ENCODE measurements at places on chromosomes 2 and 18.

DNA sequence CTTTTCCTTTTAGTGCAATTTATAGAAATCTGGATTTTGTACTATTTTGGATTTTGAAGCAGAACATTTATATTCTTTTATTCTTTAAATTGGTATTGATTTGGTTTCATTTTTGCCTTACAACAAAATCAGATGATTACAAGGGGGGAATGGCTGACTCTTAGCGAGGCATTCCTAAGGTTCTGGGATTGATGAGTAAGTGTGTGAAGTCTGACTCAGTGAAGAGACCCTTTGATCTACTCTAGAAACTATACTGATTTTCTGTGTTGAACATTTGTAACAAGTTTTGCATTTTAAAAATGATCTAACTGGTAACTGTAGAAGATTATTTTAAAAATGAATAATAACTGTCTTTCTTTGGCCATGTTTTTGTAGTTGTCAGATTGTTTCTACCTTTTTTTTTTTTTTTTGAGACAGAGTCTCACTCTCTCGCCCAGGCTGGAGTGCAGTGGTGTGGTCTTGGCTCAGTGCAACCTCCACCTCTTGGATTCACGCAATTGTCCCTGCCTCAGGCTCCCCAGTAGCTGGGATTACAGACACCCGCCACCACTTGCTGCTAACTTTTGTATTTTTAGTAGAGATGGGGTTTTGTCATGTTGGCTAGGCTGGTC, 48.7 kb downstream of the TTC39C start:
- DNase-seq, result peak; percentile 37

GRCh38 chr2:212940816-212941215, 210.6 kb downstream of the IKZF2 start:
- DNase-seq, result no peak

- DNase-seq, result no peak
Observed at GRCh38 chr18:30277676-30278075, 764.9 kb downstream of the DSC3 start.

- no peak for DNase-seq
Observed at GRCh38 chr18:30623401-30624065, 419.0 kb downstream of the DSC3 start.

- no peak for DNase-seq
Observed at GRCh38 chr2:95056044-95056443, 30.5 kb downstream of the MAL start.

- DNase-seq, result no peak
Observed at GRCh38 chr18:23932385-23933067, 82.0 kb upstream of the TTC39C start.

DNA sequence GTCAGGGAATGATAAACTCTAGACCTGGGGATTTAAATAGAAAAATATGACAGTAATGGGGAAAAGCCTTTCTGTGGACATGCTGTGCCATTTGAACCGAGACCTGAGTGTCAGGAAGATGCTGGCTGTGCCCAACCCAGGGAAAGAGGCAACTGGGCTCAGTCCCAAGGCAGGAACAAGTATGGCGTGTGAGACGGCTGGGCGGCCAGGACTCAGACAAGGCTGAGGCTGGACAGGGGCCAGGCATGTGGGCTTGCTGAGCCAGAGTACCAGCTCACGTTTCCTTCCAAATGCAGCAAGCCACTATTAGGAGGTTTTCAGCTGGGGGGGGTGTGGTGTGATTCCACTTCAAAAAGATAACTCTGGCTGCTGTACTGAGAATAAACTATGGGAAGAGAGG, 92.4 kb downstream of the INPP5D start:
- no peak for DNase-seq

DNA sequence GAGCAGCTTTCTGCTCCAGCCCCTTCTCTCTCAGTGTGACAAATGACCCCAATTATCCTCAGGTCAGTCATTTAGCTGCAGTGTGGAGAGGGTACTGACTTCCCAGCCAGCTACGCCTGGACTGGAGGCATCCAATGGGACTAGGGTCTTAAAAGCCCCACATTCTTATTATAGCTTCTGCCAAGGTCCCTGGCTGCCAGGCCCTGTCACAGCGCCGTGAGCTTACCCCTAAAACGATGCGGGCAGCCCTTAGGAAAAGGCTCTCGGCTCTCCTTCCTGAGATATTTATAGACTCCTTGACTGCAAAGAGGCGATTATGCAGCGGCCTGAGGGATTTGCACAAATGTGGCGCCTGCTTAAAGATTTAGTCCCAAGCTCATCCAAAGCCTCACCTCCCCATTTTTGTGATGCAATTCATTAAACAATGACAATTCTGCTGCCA, 69.2 kb upstream of the EDAR start:
- DNase-seq, result no peak

DNA sequence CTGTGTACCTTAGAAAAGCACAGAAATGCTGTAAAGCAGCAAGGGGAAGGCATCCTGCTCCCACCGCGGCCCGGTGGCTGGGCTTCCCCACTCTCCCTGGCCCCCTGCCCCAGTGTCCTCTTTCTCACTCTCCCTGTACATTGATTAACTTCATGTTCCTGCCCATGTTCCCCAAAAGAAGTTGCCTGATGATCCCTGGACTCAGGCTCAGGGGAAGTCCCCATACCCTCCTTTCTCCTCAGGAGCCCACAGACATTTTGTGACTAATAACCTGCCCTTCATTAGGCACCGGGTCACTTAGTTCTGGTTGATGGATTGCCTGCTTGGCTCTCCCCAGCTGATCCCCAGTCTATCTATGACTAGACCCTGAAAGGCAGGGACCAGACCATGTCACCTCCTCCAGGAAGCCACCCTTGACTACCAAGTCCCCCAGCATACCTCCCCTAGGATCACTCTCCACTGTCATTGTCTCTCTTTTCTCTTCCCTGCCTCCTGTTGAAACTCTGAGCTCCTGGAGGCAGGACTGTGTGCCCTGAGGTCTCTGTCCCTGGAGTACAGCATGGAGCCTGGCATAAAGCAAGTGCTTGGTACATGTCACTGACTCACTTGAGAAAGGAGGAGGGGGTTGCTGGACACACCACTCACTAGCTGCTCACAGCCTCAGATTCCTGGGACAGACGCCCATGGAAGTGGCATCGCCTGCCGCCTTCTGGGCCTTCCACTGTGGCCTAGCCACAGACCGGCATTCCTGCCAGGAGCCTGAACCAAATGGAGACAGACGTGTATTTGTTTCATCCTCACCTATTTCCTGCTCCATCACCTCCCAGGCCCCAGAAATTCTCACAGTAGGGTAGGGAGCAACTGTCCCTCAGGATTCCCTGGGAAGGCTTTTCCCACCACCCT, 13.5 kb downstream of the MALL start:
- no peak for DNase-seq

DNA sequence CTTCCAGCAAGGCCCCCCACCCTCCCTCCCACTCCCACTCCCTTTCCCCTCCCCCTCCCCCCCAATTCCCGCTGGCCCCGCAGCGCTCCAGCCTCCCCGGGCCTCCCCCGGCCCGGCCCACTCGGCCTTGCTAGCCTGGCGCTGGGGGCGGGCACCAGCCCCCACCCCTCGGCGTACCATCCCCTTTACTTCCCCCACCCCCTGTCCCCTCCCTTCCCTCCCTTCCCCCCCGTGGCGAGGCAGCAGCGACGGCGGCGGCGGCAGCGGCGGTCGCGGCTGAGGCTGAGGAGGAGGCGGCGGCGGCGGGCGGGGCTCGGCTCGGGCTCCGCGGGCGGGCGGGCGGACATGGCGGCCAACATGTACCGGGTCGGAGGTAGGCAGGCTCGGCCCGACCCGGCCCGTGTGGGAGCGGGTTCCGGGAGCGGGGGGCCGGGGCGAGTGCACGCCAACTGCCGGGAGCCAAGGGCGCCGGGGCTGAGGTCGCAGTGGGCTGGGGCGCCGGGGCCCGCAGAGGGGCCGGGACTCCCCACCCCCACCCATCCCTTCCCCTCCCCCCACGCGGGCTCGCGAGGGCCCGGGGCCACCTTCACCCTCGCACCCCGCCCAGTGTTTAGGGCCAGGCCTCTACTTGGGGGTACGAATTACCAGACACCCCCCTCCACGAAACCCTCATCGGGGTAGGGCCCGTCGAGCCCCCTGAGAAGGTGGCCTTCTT, at the start of gene MTA3:
Gene MTA3 (plus strand): TSS at position 232 of the 715 bp plus-strand sequence. CDS start 114 bp downstream, at position 346.
- DNase-seq, result no peak

GRCh38 chr2:51782921-51783765, 751.2 kb upstream of the NRXN1 start:
- peak; percentile 34 for DNase-seq

GRCh38 chr2:21667638-21668037, 543.9 kb downstream of the TDRD15 start:
- DNase-seq, result no peak

- DNase-seq, result no peak
Observed at GRCh38 chr18:79607361-79607952, 72.1 kb upstream of the CTDP1 start.

DNA sequence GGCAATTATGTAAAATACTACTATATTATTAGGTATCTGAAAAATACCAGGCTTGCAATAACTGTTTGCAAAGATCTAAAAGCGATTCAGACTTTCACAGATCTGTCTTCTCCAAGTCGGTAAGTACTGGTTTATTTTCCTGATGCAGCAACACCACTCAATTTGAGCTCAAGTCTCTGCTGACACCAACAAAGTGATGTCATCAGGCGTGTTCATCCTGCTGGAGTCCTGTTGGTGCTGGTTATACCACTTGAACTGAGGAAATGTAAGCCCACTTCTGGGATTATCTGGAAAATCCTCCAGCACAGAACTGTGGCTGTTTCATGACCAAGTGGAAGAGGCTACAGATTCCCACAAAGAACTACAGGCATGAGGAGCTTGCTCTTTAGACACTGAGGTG, 267.6 kb downstream of the BCL2 start:
- DNase-seq, result no peak

- no peak for DNase-seq
Observed at GRCh38 chr18:69900941-69901340, 46.7 kb downstream of the CD226 start.

- no peak for DNase-seq
Observed at GRCh38 chr2:69693775-69694450, 48.0 kb upstream of the ANXA4 start.

GRCh38 chr2:237291138-237291792, 122.7 kb downstream of the COL6A3 start:
- DNase-seq, result peak; percentile 97

All from non-pigmented ciliary epithelial cell (primary cell).